Esophagus squamous epithelium (tissue), 5 donors: ENCODE measurements at places on chromosomes 4 and X.

DNA sequence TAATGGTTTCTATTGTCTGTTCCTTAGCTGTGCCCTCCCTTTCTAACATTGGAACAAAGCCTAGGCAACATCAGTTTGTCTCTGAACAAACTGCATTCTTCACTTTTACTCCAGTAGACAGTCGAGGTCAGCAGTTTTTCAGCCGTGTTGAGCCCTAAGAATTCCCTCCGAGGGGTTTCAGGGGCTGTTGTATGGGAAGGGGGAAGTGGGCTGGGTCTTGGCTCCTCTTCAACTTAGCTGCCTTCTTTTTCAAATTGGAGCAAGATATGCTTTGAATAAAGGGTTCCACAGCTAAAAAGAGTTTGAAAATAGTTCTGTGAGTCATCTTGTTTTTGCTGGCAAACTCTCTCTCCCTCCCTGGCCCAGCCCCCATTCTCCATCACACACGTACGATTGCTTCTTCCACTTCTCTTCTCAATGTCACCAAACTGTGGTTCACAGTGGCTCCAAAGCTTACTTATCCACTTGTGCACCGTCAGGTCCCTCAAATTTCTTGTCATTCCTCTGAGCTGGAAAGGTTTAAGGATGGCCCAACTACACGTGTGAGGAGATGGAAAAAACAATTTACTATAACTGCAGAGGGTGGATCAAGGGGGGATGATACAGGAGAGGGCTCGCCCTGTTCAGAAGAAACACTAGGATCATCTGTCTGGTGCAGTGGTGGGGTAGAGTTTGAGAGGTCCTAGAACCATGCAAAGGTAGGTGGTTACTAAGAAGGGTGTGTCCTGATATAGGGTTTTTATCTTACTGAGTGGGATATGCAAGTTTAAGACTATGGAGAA is 9.2 kb upstream of the MAML3 start:
- no peak for DNase-seq

- DNase-seq = no peak
Observed at GRCh38 chr4:6591313-6591712, 16.3 kb downstream of the MAN2B2 start.

- DNase-seq = no peak
Observed at GRCh38 chr4:38131371-38132091, 171.3 kb downstream of the PTTG2 start.

DNA sequence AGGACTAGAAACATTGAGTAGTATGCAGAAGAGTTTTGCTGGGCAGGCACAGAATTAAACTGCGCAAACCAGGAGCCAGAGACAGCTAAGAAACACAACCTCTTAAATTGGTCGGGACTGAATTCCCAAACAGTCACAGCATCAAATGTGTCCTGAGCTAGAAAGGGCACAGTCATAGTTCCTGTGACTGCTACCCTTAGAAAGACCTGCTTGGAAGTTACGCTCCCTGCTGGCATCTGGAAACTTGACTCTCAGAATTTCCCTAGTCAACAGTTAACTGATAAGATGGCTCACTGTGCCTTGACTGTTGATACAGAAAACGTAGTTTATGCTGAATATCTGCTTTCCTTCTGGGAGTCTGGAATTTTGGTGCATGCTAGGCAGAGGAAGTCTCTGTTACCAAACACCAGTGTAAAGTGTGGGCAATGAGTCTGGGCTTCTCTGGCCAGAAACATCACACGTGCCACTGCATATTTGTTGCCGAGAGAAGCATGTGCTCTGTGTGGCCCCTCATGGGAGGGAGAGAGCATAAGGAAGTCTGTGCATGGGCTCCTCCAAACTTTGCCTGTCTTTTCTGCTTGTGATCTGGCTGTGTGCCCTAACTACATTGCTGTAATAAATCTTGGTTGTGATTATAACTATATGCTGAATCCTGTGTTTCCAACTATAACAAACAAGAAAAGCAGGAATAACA is 11.6 kb upstream of the EOLA2 start:
- DNase-seq = no peak

DNA sequence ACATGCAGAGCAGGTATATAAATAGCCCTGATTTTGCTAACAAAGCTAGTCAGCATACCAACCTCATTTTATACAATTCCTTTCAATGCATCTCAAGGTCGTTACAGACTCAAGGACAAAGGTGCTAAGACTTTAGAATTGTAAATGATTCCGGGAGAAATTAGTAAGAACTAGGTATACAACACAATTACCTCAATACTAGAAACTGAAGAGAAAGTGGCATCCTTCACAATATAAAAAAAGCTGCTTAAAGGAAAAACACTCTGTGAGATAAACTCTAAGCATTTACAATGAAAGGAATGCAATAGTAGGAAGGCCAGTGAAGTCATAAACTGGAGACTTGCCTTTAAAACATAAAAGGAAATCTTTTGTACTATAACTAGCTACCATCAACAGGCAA is 11.9 kb downstream of the TNMD start:
- DNase-seq = no peak

- DNase-seq = no peak
Observed at GRCh38 chr4:64729561-64729960, 320.3 kb upstream of the TECRL start.

DNA sequence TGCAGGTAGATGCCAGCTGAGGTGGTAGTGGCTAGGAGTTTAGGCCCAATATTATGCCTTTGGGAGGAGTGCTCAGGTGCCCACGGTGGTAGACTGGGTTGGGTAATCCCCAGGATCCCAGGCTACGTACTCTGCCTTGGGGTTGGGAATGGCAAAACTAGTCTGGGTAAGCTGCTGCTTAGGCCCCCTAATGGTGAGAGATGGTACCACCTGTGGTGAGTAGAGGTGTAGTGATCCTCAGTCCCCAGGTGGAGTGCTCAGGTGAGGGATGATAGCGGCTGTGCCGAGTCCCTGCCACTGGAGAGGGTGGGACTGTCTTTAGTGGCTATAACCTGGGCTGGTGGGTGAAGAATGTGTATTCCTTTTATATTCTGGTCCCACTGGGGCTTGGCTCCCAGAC is 75.2 kb downstream of the IL1RAPL2 start:
- no peak for DNase-seq

DNA sequence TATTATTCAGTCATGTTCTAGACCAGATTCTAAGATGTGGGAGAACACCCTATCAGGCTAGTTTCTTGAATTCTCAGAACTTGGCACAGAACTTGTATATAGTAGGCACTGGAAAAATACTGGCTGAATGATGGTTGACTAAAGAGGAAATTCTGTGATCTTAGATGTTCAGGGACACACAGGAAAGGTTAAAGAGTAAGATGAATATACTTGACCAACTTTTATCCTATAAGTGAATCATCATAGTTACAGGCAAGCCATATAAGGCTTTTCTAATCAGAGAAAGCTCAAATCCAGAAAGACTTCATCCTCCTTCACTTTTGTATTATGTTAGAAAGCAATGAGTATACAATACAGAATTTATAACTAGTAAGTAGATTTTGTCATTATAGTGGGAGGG is 53.8 kb downstream of the SEPTIN11 start:
- no peak for DNase-seq

- no peak for DNase-seq
Observed at GRCh38 chrX:22366166-22366702, 93.5 kb downstream of the CBLL2 start.

DNA sequence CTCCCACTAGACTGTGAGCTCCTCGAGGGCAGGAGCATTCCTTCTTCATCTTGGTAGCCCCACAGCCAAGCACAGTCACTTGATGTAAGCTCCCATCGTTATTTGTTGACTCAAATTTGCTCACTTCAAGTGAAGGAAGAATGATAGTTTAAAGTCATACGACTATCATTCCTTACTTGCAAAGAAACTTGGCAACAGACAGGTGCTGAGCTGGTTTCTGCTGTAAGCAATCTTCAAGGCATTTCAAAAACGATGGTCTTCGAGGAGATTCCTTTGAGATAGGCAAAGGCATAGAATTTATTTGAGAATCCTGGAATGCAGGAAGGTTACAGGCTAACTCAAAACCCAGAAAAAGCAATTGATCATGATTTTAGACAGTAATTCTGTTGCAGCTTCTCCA is 64.8 kb downstream of the QDPR start:
- no peak for DNase-seq

GRCh38 chr4:81351654-81352445 is 119.9 kb downstream of the RASGEF1B start:
- no peak for DNase-seq

DNA sequence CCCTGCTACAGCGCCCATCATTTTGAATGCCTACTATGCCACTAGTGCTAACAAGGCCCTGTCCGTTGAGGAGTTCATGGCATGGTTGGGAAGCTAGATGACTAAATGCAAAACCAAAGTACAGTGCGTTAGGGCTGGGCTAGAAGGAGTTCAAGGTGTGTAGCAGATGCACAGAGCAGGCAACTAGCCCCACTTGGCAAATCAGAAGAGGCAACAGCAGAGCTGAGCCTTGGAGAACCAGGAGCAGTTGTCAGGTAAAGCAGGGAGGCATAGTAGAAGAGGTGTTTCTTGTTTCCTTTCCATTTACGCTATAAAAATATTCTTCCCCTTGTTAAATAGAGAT is 146.6 kb upstream of the CPEB2 start:
- no peak for DNase-seq

DNA sequence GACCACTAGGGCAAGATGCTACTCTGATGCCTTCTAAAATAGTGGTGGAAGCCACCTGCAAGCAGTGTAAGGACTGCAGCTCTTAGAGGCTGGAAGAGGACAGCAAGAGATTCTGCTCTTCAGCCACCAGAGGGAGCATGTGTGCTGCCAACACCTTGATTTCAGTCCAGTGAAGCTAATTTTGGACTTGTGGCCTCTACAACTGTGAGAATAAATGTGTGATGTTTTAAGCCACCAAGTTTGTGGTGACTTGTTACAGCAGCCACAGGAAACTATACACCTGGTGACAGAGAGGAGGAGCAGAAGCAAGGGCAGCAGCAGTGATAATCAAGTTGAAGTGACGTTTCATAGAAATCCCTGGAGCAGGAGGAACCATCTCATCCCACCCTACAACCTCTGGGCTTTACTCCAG is 55.9 kb downstream of the FGFBP1 start:
- no peak for DNase-seq

GRCh38 chr4:53122280-53123116 is 243.4 kb downstream of the SCFD2 start:
- no peak for DNase-seq

DNA sequence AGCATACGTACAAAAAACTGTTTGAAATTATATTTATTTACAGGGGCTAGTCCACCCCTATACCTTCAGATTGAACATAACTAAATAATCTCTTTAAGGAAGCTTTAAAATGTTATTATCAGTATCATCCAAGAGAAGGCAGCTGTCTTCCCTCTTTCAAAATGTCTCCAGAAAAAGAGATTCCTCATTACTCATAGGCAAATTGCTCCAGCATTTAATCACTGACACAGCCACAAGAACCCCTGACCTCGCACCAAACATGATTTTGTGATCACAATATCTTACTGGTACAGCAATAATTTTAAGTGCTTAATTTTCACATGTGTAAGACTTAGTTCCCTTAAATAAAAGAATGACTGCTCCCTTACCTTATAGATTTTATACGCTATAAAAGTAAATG is 9.7 kb downstream of the BOD1L1 start:
- no peak for DNase-seq

GRCh38 chr4:15182600-15183220 is 180.4 kb downstream of the CPEB2 start:
- no peak for DNase-seq

DNA sequence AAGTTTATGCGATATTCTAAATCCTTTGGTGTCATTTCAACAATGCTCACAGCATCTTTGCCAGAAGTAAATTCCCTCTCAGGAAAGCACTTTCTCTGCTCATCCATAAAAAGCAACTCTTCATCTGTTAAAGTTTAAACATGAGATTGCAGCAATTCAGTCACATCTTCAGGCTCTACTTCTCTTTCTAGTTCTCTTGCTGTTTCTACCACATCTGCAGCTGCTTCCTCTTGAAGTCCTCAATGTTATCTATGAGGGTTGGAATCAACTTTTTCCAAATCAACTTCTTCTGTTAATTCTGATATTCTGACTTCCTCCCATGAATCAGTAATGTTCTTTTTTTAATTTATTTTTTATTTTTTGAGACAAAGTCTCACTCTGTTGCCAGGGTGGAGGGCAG is 100.9 kb downstream of the LCORL start:
- DNase-seq = no peak

GRCh38 chr4:145380123-145380522 is 101.5 kb upstream of the SMAD1 start:
- DNase-seq = no peak

- DNase-seq = no peak
Observed at GRCh38 chr4:15955670-15956069, 7.3 kb downstream of the FGFBP2 start.

DNA sequence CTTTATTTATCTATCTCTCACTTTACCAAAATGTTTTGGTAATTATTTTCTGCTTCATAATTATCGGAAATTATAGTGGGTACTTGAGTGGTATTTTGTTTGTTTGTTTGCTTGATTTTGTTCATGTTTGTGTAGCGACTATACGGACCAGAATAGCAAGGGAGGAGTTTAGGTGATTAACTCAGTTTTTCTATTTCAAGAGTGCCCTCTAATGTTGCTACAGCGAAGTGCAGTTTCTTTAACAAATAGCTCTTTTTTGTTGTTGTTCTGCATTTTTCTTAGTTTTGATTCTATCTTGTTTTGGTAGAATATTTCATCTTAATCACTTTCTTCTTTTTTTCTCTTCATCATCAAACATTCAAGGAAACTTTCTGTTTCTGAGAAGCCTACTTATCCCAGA is 40.8 kb upstream of the QRFPR start:
- no peak for DNase-seq

DNA sequence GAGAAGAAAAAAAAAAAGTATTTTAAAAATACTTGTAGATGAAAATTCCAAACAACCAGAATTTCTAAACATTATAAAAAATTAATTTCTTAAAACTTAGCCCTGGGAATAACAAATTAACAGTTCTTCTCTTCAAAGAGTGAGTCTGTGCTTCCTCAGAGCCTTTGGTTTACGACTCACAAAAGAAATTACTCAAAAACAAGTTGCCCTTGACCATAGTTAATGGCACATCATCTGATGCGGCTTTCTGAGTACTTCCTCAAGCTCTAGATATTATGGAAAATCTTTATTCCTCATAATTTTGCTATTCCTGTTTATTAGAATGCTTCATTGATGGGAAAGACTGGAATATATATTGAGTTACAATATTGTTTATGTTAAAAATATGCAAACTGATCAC is 23.7 kb downstream of the TAPT1 start:
- no peak for DNase-seq

DNA sequence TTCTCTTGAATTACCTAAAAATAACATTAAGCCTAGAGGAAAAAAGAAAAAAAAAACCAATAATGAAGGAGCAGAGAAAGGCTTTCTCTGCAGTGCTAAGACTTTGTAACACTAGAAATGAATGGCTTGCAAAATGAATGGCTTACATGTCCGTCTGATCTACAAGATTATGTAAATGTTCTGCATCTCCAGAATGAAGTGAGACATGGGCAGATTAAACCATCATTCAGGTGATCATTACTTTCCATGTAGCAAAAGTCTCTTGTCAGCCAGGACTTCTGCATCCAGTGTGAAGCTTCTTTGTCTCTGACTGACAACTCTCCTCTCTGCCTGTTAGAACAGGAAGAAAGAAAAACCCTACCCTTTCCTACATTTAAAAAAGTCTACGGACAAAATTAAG is 304.3 kb downstream of the LDB2 start:
- DNase-seq = no peak

- no peak for DNase-seq
Observed at GRCh38 chr4:2333916-2334644, 72.2 kb upstream of the MXD4 start.
